Activated CD4-positive, alpha-beta T cell treated with anti-CD3 and anti-CD28 coated beads, Interleukin-2, amount 50 U/mL, for 48 hours (primary cell): ENCODE measurements at places on chromosomes 6 and 20.
A peak's percentile ranks its signal among the peaks of the same experiment; 100 is the strongest.

DNA sequence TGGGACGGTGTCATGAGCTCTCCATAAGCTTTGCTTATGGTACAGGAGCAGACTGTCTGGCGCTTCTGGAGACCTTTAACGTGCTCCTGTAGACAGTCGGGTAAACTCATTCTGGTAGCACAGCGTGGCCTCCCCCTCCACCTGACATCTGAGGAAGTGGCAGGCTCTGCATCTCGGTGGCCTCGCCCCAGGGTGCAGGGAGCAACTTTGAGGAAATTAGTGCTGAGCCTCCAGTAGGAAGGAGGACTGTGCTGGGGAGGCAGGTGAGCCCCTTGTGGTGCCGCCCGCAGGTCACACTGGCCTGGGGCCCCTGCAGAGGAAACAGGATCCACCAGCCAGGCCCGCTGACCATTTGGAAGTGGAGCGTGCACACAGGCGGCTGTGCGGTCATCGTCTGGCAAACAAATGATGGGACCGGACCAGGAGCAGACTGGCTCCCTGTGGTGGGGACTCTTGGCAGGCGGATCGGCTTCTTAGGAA, 57.9 kb downstream of the SYNJ2 start:
- no peak for DNase-seq

GRCh38 chr6:122747573-122747972, 31.9 kb upstream of the FABP7 start:
- no peak for DNase-seq

GRCh38 chr6:42746463-42747391, 824 bp upstream of the TBCC start:
- DNase-seq, result peak; percentile 85

DNA sequence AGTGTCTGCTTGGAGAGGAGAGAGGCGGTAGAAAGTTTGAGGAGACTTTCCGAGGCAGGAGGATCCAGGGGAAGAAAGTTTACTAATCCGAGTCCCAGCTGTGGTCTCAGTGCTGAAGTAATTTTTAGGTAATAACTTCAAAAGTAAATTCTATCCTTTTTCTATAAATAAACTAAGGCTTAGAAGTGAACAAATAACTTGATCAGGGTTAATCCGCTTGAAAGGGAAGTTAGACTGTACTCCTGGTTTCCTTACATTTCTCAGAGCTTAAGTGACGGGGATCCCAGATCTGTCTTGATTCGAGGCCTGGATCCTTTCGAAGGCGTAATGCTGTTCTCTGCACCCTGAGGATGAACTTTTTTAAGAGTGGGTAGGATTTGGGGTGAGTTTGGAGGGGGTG, 2.6 kb downstream of the STK35 start:
- no peak for DNase-seq

GRCh38 chr6:46586906-46587305, 65.7 kb downstream of the CYP39A1 start:
- DNase-seq, result no peak

DNA sequence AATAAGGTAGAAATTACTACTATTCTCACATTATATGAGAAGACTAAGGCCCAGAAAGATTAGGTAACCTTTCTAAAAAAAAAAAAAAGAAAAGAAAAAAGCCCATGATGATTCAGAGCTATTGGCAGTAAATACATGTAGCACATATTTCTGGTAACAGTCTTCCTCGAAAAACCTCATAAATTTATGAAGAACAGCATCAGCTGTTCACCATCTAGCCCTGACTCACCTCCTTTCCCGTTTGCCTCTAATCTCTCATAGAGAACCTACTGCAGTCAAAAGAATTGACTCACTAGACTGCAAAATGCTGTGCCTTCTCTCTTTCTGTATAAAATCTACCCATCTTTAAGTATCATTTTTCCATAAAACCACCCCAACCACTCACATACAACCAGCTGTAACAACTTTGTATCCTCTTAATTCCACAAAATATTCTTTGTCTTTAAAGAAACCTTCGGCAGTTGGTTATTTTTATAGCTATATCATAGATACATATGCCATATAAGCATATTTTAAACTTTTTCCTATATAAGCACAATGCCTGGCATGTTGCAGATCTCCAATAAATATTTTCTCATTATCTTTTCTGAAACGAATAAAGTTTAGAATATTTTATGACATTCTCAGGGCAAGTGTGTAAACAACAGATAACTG, 152.7 kb upstream of the ENPP5 start:
- no peak for DNase-seq

DNA sequence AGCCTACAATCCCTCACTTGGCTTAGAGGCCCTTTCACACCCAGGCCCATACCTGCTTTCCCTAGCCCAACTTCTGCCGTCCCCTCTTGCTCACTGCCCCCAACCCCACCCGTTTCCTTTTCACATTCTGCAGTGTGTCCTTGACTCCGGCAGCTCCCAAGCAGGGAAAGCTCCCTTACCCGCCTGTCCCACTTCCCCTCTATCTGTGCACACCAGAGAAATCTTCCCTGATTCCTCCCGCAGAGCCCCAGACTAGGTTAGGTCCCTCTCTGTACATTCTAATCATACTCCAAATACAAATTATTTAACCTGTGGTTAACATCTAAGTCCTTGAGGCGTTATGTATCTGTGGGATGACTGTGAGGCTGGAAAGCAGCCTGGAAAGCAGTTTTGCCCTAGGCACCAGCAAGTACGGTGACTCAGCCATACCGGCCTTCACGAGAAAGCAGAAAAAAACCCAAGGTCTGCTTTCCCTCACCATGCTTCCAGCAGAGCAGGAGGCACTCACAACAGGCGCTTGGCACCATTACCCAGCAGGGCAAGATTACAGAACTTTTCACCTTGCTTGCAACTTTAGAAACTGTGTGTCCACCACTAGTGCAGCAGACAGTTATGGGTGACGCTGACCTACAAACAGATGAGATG, 22.3 kb downstream of the ELOVL5 start:
- DNase-seq, result no peak

DNA sequence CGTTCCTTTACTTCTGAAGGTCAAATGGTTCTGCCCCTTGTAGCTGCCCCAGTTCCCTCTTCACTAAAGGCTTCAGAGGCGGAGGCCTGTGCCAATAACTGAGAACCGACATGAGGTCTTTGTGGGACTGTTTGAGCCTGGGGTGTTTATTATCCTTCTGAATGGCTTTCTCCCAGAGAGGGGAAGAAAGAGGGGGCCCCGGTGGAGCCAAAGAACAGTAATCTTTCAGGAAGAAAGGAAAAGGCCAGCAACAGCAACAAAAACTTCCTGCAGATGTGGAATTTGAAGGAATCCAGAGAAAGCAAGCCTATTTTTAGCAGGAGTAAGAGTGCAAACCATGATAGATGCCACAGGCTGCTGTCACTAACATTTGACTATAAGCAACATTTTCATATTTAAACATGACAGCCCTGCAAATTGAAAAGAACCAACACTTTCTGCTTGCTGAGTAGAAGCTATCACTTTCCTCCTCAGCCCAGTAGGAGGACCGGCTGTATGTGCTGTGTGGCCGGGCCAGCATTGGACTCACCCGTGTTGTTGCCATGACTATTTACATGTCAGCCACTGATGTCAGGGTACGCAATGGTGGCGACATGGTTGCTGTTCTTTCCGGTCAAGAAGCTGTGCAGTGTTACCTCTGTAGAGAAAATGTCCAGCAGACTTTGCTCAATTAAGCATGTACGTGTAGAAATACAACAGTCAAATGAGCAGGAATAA, 121.3 kb downstream of the SOBP start:
- DNase-seq, result no peak

DNA sequence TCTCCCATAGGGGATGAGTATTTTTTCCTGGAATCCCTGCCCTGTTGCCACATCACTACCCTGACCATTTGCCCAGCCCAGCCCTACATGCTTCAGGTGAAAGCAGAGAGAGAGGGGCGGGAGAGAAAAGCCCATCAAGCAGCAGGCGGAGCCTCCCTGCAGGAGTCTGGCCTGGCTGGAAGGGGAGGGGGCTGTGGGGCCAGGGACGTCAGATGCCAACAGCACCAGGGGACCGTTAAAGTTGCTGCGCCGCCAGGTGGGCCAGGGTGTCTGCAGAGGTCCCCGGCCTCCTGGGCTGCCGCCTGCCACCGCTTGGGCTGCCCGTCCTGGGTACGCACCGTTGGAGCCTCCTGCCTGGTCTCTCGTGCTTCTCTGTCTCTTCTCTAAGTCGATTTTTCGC, 757 bp upstream of the R3HDML start:
- no peak for DNase-seq

- DNase-seq, result no peak
These were observed 27.2 kb upstream of the CNKSR3 start for GRCh38 chr6:154537511-154538325.

GRCh38 chr6:121222656-121223055, 111.6 kb downstream of the TBC1D32 start:
- no peak for DNase-seq

GRCh38 chr6:48027704-48028435, 83.1 kb downstream of the PTCHD4 start:
- no peak for DNase-seq

GRCh38 chr6:160030103-160030502, 61.2 kb downstream of the IGF2R start:
- no peak for DNase-seq

DNA sequence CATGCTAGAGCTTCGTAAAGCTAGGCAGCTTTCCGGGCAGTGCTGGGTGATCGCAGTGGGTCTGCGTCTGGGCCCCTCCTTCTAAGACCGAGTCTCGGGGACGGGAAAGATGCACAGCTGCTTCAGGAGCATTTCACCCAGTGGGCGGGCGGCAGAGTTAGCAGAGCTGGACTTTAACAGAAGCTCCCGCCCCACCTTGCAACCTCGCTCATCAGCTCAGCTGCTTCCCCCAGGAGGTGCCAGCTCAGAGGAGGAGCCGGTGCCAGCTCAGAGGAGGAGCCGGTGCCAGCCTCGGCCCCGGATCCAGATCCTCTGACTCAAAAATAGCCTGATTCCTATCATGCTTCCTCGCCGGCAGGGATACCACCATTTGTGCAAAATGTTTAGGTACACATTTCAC, 94.5 kb upstream of the RPS6KA2 start:
- no peak for DNase-seq

DNA sequence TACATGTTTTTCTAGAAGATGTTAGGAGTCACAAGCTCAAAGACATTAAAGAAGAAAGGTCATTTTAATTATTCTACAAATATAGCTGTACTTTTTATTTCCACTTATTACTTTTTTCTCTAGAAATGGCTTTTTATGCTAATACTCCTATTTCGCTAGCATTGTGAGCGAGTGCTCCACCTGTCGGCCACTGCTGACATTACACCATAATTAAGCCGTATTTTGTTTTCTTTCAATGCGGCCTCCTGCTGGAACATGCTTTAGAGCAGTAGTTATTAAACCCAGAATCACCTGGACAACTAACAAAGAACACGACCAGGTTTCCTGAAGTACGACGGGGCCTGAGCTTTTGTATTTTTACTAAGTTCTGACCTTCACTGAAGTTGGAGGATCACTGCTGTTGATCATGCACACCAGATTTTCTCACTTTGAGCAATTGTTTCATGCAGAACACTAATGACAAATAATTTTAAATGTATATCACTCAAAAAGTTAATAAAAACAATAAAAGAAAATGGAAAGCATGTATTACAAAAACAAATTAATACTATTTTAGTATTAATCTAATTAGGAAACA, 74.1 kb upstream of the PAK5 start:
- DNase-seq, result peak; percentile 52

DNA sequence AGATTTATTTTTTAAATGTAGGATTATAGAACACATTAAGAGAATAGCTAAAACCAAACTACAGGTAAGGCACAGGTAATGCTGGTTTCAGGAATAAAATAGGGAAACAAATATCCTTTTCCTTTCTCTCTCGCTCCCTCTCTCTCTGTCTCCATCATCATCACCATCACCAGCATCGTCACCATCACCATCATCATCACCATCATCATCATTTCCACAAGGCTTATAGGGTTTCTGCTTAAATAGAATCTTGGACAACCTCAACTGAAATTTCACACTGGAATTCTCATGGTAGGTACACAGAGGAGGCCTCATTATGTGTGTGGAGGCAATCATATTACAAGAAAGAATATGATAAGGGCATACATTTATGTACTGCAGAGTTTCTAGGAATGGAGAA, 823.6 kb downstream of the MAFB start:
- no peak for DNase-seq

DNA sequence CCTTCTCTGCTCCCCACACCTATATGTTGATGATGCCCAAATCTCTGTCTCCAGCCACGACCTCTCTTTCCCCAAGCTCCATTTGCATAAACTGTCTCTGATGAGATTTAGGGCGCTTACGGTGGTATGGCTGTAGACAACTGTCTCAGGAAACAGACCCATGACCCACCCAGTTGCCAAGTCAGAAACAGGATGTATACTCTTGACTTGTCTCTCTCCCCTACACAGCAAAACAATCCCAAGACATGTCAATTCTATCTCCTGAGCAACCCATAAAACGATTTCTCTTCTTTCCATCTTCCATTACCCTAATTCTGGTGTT, 13.9 kb downstream of the GNL1 start:
- no peak for DNase-seq

- no peak for DNase-seq
These were observed 135.4 kb downstream of the CDC5L start for GRCh38 chr6:44522871-44523270.

- no peak for DNase-seq
These were observed 175.6 kb upstream of the RNF24 start for GRCh38 chr20:4190792-4191519.

DNA sequence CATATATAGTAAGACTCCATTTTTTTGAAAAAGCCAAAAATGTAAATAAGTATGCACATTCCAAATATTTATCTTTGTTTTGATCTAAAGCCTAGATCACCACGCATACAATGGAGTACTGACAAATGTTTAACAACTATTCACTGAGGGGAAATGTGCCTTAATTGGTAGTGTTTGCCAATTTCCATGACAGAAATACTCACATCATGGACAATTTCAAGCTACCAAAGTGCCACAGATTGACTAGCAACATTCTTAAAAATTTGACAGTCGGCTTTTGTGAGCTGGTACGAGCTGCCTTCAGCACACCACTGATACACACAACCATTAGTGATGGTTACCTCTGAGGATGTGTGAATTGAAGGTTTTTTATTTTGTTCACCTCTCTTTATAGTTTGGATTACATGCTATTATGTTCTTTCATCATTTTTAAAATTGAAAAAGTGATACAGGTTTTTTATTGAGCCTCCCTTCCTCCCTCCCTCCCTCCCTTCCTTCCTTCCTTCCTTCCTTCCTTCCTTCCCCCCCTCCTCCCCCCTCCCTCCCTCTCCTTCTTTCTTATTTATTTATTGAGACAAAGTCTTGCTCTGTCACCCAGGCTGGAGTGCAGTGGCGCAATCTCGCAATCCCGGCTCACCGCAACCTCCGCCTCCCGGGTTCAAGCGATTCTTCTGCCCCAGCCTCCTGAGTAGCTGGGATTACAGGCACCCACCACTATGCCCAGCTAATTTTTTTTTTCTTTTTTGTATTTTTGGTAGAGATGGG, 19.2 kb downstream of the SMPDL3A start:
- no peak for DNase-seq
